Esophagus muscularis mucosa (tissue), 4 donors: ENCODE measurements at places on chromosomes 4 and X. TPM values are rescaled to one million over a fixed set of nuclear protein-coding genes. Genes with fewer than 3 reads are reported as not detected.

- DNase-seq: no peak
These were observed 55.7 kb downstream of the TBC1D14 start for GRCh38 chr4:6965329-6965728.

DNA sequence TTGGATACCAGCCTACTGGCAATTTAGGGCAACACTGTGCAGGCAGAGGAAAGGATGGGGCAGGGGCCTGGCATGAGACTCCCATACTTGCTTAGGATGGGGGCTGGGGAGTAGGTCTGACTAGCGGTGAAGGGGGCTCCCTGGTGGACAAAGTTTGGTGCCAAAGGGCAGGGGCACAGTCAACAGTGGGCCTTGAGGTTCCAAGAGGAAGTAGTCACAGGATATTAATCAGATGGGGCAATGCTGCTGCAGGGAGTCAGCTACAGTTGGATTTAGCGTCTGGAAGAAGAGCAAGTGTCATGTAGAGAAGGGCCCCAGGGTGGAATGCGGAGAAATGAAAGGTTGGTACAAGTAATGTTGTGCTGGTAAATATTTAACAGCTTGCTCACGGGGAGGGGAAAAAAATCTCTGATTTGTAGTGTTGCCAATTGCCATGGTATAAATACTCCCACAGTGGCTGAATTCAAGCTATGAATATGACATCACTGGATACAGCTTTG, 139.4 kb downstream of the PJA1 start:
- no peak for DNase-seq

GRCh38 chrX:130091980-130092522, 18.2 kb downstream of the ELF4 start:
- no peak for DNase-seq

DNA sequence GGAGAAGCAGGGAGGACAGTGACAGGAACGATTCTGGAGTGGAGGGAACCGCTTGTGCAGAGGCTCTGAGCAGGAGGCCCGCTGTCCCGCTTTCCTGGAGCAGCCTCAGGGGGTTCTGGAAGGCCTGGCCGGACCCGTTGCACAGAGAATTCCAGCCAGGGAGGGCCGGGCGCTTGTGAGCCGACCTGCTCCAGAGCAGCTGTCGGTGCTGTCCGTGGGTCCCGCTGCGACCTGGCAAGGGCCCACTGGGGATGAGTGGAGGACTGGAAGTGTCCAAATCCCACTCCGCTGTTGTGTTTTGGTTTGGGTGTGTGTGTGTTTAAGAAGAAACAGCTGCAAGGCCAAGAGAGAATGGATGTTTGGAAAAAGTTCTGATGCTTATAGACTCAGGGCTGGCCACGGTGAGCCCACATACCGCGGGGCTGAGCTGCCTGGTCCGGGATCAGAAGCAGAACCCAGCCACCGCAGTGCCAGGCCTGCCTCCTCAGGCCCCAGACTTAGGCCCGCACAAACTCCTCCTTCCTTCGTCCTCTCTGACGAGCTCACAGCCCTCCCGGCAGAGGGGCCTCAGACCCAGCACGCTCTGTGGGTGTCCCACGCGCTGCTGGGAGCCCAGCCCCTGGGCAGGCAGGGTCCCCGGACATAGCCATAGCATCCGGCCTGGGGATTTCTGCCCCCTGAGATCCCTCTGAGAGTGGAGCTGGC, 73.9 kb downstream of the HTRA3 start:
- DNase-seq: no peak

DNA sequence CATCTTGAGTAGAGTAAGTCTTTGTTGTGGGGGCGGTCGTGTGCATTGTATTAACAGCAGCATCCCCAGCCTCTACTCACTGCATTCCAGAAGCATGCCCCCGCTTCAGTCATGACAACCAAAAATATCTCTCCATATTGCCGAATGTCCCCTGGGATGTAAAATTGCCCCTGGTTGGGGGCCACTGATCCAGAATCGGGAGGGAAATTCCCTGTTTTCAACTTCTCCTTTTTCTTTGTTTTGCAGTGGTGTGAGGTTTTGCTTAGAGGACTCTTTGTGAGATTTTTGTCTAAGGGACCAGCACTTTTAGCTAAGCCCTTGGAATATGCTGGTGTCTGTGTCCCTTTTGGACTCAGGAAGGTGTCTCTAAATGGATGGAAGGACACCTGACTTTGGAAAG, 3.0 kb upstream of the IL13RA1 start:
- DNase-seq: no peak

DNA sequence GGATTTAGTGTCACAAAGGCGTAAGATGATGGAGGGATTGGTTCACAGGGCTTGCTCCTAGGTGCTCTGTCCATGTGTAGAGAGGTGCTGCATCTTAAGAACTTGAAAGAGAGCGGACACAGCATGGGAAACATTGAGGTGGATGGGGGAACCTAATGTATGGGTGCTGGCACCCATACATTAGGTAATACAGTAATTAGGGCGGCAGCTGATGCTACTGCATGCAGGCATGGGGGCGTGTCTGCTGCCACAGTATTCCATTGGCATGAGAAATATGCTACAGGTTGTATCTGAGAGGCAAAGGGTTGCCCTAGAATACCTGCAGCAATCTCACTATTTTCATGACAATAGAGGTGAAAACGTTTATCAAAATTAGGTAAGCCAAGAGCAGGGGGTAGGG, 45.8 kb upstream of the UXT start:
- DNase-seq: no peak

DNA sequence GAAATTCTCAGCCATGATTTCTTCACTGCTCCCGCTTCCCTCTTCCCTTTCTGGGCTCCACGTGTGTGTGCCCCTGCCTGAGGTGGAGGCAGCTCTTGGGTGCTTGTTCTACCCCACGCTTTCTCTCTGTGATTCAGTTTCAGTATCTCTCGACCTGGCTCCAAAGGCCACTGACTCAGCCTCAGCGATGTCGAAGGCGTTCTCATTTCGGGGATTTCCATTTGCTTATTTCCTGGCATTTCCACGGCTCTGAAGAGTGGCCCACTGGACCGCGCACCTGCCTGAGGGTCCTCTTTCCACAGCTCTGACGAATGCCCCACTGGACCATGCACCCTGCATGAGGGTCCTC, 52.4 kb downstream of the GAK start:
- no peak for DNase-seq

DNA sequence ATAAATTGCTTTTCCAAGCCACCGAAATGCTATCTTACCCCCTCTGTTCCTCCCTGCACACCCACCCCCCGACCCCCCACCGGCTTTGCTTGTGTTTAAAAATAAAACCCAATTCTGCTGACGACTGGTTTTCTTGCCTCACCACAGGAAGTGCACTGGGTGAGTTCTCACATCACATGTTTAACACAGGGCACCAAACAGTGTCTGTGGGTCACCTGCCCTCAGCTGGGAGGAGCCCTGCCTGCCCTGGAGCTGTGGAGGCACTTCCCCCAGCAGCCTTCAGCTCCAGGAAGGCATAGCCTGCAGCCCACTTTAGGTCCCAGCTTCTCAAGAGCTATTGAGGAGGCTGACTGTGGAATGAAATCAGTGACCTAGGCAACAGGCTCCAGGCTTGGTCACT, 8.8 kb downstream of the TMEM255A start:
- DNase-seq: no peak

GRCh38 chr4:15513545-15513944, 43.9 kb downstream of the CC2D2A start:
- no peak for DNase-seq

Gene IL9R
- not detected for total RNA-seq

Gene ZNF157
- 0.19 TPM for total RNA-seq

Gene CCKAR
- 1.3 TPM for total RNA-seq
